ENCODE measurements at places on chromosomes 7 and 10.

DNA sequence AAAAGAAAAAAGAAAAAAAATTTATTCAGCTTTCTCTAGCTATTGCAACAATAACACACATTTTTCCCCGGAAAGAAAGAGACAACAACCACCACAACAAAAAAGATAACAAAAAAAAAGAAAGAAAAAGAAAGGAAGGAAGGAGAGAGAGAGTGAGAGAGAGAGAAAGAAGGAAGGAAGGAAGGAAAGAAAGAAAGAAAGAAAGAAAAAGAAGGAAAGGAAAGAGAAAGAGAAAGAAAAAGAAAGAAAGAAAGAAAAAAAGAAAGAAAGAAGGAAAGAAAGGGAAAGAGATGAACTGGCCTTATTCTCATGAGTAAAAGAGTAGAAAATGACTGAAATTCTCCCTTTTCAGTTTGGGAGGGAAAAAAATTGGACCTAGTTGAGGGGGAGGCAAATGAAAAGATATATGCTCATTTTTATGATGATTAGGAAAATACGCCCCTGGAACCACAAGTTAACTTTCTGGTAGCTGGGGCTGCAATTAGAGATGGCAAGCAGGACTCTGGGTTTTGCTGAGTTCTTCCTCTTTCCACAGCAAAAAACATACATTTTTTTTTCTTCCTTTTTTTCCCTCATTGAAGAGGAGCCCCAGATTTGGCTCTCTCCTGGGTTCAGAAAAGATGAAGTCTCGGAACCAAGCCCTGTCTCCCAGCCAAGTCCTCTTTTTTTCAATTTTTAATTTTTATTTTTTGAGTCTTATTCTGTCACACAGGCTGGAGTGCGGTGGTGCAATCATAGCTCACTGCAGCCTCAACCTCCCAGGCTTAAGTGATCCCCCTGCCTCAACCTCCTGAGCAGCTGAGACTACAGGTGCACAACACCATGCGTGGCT, 12.6 kb upstream of the PRDX3 start:
- no peak for DNase-seq

- DNase-seq, result no peak
These were observed 137.3 kb downstream of the ELMO1 start for GRCh38 chr7:37311355-37311754.

DNA sequence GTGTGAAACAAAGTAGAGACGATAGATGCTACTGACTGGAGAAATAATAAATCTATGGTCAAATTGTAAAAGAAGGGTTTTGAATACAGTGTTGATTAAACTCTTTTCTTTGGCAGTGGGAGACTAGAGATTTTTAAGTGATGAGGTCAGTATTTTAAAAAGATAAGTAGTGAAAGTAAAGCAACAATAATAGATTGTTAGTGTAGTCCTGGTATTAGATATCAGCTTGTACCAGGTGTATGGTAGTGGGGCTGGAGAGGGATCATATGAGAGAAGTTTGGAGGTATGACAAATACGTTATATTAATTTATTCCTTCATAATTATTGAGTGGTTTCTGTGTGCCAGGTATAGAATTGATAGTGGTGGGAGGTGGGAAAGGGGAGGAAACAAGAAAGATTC, 25.2 kb downstream of the PHTF2 start:
- no peak for DNase-seq

GRCh38 chr10:103584216-103585010, 90.9 kb downstream of the NEURL1 start:
- DNase-seq, result no peak

DNA sequence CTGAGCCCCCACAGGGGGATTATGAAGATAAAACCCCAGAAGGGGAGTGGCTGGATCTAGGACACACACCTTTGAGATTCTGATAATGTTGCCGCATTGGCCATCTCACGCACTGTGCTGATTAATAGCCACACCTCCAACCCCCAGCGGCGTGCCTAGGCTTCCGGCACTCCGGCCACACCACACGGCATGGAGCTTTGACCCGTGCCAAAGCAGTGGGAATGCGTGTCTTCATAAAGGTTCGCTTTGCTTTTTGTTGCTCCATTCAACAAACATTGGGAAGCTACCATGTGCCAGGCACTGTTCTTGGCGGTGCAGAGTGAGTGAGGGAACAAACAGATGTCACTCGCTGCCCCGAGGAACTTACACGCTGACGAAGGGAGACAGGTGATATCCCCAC, 117.6 kb downstream of the TCERG1L start:
- DNase-seq, result no peak

DNA sequence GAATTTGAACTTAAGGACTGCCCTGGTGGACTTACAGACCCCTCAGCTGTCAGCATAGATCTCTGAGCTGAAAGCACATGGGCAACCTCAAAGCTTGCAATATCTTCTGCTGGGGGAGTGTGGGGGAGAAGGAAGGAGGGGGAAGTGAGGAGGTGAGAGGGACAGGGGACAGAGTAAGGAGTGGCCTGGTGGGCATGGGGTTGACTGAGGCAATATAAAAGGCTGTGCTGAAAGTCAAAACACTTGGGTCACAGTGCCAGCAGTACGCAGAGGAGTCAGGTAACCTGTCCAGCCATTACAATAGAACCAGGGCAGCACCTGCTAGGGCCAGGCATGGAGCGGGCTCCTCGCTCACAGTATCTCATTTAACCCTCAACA, 43.2 kb downstream of the PPP1R3C start:
- DNase-seq, result no peak

DNA sequence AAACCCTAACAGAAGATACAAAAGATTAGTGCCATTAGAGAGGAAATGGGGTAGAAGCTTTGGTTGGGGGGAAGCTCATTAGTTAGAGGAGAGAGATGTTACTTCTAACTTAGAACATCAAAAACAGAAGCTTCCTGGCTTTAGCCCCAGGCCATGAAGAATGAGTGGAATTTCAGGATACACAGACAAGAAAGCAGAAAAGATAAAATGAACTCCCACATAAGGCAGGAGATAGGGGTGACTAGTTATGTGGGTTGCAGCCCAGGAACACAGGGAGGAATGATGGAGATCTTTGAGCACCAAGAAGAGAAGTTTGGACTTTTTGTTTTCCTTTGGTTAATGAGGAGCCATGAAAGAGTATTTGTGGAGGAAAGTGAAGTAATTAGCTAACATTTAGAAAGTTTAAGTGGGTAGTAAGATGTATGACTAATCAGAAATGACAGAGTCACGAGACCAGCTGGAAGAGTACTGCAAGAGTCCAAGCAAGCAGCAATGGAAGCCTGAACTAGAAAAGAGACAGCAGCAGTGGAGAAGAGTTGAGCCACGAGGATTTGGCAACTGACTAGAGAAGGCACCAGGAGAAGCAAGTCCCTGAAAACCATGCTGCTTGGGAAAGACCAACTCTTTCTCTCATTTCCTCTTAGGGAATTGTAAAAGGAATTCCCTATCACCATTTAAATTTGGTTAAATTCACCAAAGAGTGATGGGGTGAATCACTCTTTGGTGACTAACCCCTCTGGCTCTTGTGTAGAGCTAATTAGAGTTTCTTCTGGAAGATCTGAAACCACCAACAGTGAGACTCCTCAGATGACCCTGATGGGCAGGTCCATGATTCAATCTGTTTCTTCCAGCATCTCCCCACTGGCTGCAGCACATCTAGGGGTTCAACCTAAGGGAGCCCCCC, 131.9 kb downstream of the KCNMA1 start:
- DNase-seq, result peak; percentile 92

GRCh38 chr7:74032624-74033371, 4.8 kb downstream of the ELN start:
- no peak for DNase-seq

DNA sequence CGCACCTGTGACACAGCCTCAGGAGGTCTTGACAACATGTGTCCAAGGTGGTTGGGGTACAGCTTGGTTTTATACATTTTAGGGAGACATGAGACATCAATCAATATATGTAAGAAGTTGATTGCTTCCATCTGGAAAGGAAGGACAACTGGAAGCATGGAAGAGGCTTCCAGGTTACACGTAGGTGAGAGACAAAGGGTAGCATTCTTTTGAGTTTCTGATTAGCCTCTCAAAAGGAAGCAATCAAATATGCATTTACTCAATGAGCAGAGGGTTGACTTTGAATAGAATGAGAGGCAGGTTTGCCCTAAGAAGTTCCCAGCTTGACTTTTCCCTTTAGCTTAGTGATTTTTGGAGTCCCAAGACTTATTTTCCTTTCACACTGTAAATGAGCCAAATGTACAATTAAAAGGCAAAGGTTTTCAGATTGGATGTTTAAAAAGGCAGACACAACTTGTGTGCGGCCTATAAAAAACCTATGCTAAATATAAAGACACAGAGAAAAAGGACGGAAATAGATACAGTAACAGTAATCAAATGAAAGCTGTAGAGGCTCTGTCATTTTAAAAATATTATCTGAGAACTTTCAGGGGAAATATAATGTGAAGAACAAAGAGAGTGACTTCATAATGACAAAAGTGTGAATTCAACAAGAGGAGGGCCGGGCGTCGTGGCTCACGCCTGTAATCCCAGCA, 65.7 kb upstream of the LANCL2 start:
- DNase-seq, result no peak
